G401 (cell line): ENCODE measurements at places on chromosomes 5 and 9. TPM values are rescaled to one million over a fixed set of nuclear protein-coding genes. Genes with fewer than 3 reads are reported as not detected.

DNA sequence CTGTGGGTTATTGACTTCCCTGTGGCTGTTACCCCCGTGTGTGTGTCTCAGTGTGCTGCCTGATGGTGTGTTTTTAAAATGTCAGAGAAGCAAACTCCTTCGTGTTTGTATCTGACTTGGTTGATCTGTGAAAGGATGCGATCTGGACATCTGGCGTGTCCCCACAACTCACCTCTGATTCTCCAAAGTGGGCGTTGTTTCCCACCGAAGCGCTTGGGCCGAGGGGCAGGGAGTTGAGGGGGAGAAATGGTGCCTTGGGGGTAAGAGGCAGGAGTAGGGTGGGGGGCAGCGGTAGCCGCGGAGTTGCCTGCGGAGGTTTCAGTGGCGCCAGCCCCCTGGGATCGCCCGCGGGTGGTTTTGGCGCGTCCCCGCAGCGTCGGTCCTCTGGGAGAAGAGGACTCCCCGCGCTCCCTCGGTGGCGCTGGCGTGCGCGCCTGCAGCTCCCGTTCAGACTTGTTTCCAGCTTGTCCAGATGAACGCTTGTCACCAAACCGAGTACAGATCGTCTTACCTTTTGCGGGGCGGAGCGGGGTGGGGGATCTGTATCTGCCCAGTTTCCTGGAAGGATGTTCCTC lies 1.1 kb downstream of the MAST4 start:
- no peak for DNase-seq

DNA sequence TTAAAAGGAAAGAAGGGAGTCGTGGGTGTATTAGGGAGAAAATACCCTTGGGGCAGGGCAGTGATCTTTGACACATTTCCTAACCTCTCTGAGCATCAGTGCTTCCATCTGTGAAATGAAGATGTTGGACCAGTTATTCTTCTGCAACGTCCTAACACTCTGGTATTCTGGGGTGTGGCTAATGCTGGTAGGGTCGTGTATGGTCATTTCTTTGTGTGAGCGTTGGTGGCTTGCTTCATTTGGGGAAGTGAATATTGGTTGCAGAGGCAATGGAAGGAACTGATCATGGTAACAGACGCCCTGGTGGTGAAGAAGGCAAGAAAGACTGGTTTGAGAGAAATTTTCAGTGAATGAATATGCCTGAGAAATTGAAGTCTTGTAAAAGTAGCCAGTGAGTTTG lies 67.9 kb upstream of the TTC23L start:
- no peak for DNase-seq

Gene PKD2L2
- total RNA-seq, result not detected in 2 replicates

Gene PCDHGB1
- not detected in 2 replicates for total RNA-seq

GRCh38 chr5:14571901-14572300 lies 9.7 kb upstream of the OTULINL start:
- no peak for DNase-seq

GRCh38 chr5:154346427-154346826 lies 99.4 kb upstream of the SAP30L start:
- no peak for DNase-seq

DNA sequence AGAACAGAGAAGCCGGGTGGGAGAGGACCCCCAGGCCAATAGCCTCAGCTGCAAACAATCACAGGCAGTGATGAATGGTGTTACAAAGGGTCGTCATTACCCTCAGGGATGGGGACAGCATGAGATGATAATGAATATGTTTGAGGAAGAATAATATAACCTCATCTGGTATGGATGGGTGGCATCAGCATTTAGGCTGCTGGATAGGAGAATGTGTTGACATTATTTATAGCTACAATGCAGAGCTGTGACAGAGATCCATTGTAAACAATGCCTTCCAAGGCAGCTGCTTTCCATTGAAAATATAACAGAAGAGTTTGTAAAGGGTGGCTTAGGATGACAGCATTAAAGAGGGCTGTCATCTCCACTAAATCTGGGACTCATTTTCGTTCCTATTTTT lies 365.5 kb downstream of the KCNN2 start:
- no peak for DNase-seq
